Stimulated activated CD4-positive, alpha-beta T cell treated with anti-CD3 and anti-CD28 coated beads, Interleukin-12 subunit alpha, Interleukin-12 subunit beta, amount 100 ng/mL, for 48 hours (primary cell): ENCODE measurements at places on chromosomes 5 and 9.

GRCh38 chr9:7153566-7153965, 395.8 kb downstream of the KDM4C start:
- DNase-seq = no peak

DNA sequence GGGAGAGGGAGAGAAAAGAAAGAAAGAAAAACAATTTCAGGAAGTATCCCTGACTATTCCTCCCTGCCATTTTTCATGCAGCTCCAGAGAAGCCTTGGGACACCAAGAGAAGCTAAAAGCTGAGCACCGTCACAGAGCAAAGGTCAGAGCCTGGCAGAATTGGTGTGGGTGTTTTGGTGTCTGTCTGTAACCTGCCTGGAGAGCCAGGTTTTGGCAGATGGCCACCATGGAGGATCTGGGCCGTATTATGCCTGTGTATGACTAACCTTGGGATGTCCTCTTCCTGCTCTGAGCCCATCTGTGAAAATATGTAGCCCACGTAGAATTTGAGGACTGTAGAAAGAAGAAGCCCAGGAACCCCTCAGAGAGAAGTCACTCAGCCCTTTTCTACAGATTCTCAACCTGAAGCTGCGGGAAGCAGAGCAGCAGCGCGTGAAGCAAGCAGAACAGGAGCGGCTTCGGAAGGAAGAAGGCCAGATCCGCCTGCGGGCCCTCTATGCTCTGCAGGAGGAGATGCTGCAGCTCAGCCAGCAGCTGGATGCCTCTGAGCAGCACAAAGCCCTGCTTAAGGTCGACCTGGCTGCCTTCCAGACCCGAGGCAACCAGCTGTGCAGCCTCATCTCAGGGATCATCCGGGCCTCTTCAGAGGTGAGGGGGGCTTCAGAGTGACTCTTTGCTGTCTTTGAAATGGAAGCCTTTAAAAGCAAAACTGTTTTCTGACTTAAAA, 18.8 kb downstream of the GLE1 start:
- no peak for DNase-seq

DNA sequence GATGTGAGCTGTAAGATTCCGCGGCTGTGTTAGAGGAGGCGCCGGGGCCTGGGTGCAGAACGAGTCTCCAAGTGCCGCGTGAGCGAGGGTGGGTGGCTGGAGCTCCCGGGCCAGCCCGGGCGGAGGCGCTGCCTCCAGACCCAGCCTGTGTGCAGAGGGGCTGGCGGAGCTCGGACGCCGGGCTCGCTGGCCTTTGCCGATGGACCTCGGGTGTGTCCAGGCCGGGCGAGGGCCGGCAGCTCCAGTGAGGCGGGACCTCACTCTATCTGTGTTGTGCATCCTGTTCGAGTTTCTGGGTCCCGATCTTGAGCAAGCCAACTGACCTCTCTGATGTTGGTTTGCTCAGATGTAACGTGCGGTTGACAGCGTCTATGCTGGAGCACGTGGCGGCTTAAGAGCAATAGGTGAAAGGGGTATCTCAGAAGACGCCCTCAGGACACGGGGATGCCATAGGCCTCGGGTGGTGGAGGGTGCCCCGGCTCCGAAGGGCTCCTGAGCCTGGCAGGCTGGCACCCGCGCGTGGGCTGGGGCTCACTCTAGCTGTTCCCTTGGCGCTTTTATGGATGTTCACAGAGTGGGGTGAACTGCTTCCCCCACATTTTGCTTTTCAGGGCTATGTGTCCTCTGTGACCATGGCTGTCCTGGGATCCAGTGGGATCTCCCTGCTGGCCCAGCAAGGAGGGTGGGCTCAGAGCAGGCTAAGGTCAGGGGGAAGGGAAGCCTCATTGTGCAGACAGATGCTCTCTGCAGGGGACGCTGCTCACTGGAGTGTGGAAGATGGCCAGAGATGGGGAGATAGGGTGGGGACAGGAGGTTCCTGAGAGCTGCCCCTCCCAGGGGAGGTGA, 69.8 kb downstream of the MRPL36 start:
- no peak for DNase-seq

DNA sequence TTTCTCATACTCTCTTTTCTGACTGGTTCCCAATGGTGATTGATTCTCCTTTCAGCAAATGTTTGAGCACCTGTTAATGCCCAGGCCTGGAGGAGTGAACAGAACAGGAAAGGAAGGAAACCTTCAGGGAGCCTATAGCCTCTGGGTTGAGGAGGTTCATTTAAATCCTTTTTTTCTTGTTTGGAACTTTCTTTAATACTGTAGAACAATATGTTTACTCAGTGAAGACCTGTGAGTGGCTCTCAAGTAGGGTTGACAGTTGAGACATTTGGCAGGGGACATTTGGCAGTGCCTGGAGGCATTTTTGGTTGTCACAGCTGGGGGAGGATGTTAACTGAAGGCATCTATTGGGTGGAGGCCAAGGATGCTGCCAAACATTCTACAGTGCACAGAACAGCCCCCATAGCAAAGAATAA, 6.1 kb upstream of the FAM120AOS start:
- DNase-seq = no peak

GRCh38 chr9:131984564-131984963, 95.1 kb downstream of the MED27 start:
- DNase-seq = no peak

DNA sequence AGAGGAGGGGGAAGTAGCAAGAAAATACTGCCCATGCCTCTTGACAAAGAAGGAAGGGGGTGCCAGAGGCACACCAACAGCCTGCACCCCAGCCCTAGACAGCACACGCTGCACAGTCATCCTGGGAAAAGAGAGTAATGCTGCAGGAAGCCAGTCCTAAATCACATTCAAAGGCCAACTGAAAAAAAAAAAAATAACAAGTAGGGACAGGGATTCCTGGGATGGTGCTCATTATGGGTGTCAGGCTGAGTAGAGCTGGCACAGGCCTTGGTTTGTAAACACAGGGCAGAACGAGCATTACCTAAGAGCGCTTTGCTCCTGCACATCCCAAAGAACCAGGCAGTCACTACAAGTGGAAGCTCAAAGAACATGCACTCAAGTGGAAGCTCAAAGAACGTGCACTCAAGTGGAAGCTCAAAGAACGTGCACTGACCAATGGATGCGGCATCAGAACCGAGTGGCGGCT, 7.8 kb downstream of the RAPGEF1 start:
- DNase-seq = no peak

DNA sequence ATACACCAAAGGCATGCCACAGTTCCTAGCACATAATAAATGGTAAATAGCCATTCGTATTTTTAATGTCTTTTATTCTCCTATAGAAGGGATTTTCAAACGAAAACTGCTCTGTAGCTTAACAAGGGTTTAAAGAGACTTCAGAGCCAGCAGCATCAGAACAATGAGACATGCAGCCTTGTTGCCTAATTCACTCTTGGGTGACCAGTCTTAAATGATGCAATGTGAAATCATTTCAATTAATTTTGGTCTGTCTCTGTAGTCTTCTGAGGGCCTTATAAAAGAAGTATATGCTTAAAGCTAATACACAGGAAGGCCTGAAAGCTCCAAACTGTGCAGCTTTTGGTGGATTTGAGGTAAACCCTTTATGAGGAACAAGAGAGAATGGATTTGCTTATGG, 888.8 kb upstream of the WWC1 start:
- DNase-seq = no peak

DNA sequence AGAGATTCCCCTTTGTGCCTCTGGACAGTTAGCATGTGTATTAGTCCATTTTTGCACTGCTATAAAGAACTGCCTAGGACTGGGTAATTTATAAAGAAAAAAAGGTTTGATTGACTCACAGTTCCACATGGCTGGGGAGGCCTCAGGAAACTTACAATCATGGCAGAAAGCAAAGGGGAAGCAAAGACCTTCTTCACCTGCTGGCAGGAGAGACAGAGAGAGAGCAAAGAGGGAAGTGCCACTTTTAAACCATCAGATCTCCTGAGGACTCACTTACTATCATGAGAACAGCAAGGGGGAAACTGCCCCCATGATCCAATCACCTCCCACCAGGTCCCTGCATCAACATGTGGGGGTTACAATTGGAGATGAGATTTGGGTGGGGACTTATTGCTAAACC, 6.0 kb downstream of the CFAP90 start:
- no peak for DNase-seq

- no peak for DNase-seq
Measured at GRCh38 chr9:126459546-126459945, 132.9 kb downstream of the MVB12B start.

- DNase-seq = no peak
Measured at GRCh38 chr5:111478266-111478665, 34.1 kb downstream of the STARD4 start.

- DNase-seq = peak; percentile 57
Measured at GRCh38 chr5:181217111-181217802, 5.8 kb upstream of the TRIM41 start.

DNA sequence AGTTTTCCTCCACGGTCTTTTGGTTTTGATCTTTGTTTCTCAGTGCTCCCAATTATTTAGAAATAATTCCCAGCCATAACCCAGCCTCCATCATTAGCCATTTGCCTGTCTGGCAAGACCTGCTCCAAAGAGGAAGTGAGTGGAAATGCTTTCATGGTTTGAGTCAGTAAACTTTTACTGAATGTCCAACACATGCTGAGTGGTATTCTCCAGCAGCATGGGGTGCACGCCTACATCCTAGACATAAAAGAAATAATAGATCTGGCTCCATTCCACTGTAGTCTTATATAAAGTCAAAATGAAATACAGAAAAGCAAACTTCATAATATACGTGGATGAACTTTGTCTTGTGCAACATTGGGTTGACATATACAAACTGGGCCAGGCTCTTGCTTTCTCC, 757.2 kb downstream of the TLE1 start:
- DNase-seq = no peak

GRCh38 chr5:89930591-89931392, 478.8 kb downstream of the CETN3 start:
- no peak for DNase-seq

DNA sequence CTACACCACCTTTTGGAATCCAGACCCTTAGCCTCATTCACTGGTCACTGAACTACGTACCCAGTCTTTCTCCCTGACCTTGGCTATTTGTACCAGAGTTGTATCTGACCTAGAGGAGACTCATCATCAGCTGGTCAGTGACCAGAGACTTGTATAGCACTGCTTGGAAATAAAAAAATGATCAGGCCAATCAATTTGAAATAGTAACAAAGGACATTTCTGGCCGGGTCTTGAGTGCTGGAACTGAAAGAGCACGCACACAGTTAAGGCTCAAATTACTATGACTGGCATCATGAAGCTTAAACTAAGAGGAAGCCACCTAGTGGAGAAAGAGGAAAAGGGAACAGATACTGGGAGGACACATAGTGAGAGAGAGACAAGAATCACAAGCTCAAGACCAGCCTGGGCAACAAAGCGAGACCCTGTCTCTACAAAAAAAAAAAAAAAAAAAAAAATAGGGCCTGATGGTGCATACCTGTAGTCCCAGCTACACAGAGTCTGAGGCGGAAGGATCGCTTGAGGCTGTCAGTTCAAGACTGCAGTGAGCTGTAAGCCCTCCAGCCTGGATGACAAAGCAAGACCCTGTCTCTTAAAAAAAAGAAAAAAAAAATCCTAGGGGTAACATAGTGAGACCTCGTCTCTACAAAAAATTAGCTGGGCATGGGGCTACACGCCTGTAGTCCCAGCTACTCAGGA, 12.8 kb upstream of the SRP19 start:
- no peak for DNase-seq

GRCh38 chr5:139284295-139284694, 9.2 kb upstream of the MATR3 start:
- no peak for DNase-seq

GRCh38 chr9:113579283-113580040, 115.9 kb downstream of the RGS3 start:
- DNase-seq = no peak

DNA sequence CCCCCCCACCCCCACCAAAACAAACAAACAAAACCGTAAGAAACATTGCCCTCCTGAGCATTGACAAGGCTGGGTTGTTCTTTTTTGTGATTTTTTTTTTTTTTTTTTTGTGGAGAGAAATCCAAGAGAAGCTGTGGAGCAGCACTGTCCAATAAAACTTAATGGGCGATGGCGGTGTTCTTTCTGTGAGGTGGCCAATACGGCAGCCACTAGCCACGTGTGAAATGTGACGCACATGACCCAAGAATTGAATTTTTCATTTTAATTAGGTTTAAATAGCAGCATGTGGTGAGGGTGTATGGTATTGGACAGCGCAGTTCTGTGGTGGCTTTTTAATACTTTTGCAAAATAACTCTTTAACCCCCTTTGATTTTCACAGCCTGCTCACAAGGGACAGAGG, 251.1 kb downstream of the PDZD2 start:
- DNase-seq = no peak

- no peak for DNase-seq
Measured at GRCh38 chr5:146440353-146440752, 6.8 kb upstream of the TCERG1 start.
